Effector CD4-positive, alpha-beta T cell (primary cell): ENCODE measurements at places on chromosomes 3 and 15.

- no peak for DNase-seq
Observed at GRCh38 chr15:58361273-58361759, 70.5 kb upstream of the LIPC start.

GRCh38 chr15:58475573-58476524 lies 44.1 kb downstream of the LIPC start:
- DNase-seq, result no peak

- no peak for DNase-seq
Observed at GRCh38 chr3:153247331-153248330, 85.6 kb downstream of the RAP2B start.

DNA sequence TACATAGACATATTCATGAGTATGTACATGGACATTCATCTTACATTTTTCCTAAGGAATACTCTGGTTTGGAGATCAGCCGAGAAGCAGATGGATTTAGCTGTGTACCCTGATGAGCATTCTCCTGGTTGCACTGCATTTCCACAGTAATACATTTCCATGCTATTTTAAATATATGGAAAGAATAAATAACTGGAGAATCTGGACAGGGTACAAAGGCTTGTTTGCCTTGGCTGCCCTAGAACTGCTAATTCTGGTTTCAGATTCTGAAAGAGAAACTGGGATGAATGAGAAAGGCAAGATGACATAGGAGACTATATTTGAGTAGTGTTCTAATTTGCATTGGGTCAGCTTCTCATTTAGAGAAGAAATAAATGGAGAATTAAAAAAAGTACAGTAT lies 190.8 kb upstream of the FAM3D start:
- no peak for DNase-seq

- no peak for DNase-seq
Observed at GRCh38 chr3:188415196-188415595, 261.2 kb downstream of the LPP start.
